WTC11 (cell line): ENCODE measurements at places on chromosomes 6 and 20.

DNA sequence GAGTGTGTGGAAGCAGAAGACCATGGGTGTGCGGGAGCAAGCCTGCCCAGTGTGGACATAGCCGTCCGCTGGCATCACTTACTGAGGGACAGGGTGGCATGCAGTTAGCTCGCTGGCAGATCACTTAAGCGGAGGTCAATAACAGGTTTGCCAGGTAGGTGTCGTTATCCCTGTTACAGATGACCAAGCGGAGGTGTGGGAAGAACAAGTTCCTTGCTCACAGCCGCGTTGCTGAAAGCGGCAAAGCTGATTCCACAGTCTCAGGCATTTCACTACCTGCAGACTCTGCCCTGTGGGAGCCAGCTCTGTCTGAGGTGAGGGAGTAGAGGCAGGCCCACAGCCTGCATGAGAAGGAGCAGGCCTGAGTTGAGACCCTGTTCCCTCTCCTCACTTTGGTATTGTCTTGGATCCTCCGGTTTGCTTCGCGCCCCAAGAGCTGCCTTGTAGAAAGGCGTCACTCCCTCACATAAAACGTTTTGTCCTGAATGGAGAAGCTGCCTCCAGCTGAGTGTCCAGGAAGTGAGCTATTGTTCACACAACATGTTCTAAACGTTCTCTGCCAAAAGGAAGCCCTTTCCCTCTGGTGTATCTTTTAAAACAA, 96.9 kb downstream of the TCP11 start:
- no peak for DNase-seq

DNA sequence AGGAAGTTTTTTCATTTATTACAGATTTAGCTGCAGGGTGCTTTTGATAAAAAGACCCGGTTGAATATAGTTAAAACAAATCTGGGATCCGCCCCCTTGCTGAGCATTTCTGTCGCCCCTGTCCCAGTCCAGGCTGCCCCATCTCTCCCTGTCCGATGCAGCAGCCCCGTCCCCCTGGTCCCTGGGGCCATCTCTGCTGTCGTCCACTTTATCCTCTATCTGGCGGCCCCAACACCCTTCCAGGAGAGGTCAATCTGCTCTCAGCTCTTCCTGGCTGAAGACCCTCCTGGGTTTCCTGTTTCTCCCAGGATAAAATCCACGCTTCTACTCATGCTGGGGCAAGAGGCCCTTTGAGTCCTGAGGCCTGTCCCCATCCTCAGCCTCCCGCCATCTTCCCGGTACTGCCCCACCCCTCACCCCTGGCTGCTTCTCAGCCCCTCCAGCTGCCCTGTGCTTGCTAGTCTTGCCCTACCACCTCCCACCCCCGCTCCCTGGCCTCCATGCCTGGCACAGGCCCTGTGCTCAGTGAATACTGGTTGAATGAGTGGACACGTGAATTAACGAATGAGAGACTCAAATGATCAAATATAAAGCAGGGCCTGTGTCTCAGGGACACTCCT, 16.0 kb upstream of the PHACTR3 start:
- DNase-seq = no peak

- DNase-seq = peak; percentile 52
Measured at GRCh38 chr6:2920671-2921112, 17.6 kb upstream of the SERPINB9 start.

DNA sequence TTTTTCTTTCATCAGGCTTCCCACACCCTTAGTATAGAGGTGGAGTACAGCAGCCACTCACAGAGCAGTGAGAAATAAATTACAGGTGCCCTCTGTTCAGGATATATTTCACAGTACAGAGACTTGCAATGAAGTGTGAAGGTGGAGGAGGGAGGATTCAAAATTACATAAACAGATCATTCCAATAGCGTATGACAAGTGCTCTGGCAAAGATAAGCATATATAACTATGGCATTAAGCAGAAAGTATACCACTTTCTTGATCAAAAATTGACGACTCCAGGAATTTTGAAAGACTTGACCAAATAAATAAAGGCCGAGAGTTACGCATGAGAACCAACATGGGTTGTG, 108.7 kb downstream of the GPX5 start:
- DNase-seq = no peak

- DNase-seq = no peak
Measured at GRCh38 chr6:131129689-131130553, 5.3 kb upstream of the AKAP7 start.

GRCh38 chr6:131400779-131401496, 172.1 kb upstream of the ARG1 start:
- DNase-seq = no peak

- no peak for DNase-seq
Measured at GRCh38 chr6:18117136-18117535, 5.3 kb downstream of the NHLRC1 start.
